ENCODE measurements at places on chromosomes 16 and 17. TPM values are rescaled to one million over a fixed set of nuclear protein-coding genes. Genes with fewer than 3 reads are reported as not detected.
A peak's percentile ranks its signal among the peaks of the same experiment; 100 is the strongest.

Gene SKAP1
- 56.0 TPM for total RNA-seq

DNA sequence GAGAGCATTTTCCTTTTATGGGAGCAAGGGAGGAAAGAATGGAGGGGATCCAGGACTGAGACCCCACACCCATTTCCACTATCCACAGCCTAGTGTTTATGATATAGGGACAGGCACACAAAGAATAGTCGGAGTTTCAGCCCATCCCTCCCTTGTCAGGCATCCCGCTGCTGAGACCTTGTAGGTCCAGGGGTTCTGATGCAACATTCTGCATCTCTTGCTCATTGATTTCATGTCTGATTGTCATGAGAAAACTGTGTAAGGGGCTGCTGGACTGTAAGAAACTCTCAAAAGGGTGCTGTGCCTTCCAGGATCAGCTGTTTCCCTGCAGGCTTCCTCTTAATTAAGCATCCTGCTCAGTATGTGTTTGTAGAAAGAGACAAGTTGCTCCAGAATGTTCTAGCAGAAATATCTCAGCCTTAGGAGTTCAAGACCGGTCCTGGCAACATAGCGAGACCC, 5.3 kb upstream of the POLR3E start:
- DNase-seq = no peak

DNA sequence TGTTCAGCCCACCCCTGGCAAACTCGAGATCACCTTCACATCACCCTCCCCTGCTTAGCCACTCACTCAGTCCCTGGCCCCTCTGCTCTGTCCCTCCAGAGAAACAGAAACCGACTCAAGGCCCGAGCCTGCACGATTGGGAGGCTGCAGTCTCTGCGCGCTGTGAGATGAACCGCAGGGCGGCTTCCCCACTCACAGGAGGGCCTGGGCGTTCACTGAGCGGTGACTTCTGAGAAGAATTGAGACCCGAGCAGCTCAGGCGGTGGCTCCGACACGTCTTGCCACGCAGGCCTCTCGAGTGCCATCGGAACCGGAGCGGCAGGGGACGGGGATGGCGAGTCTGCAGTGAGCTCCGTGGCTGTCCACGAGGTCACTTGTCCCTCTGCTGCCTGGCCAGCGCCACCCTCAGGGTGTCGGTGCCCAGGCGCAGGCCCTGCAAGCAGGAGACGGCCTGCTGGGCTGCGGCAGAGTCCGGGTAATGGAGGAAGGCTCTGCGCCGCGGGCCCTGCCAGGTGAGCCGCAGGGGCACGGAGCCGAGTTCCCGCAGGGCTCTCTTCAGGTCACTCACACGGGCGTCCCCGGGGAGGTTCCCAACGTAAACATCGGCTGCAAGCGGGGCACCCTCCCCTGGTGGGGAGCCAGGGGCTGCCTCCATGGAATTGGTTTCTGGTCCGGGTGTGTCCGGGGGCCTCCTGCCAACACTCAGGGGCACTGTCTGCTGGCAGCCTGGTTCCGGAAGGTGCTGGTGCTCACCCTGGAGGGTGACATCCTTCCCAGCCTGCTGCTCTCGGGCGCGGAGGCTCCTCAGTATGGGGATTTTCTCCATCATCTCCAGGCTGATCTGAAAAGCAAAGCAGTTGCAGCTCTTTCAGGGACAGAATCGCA, 21.6 kb downstream of the FOXF1 start:
- no peak for DNase-seq

- DNase-seq = no peak
These were observed 116.4 kb upstream of the RCVRN start for GRCh38 chr17:10021272-10021984.

- no peak for DNase-seq
These were observed 27.8 kb downstream of the CCL4 start for GRCh38 chr17:36131421-36131820.

DNA sequence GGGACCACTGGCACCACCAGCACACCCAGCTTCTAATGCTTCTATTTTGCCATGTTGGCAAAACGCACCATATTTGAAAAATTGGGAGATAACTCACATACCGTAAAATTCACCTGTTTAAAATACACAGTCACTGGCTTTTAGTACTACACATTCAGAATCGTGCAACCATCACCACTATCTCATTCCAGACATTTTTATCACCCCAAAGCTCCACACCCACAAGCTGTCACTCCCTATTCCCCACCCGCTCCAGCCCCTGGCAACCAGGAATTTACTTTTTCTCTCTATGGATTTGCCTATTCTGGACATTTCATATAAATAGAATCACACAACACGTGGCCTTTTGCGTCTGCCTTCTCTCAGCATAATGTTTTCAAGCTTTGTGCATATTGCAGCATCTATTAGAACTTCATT, 25.0 kb downstream of the PPL start:
- no peak for DNase-seq

GRCh38 chr17:65404761-65405160, 156.7 kb downstream of the AXIN2 start:
- no peak for DNase-seq

DNA sequence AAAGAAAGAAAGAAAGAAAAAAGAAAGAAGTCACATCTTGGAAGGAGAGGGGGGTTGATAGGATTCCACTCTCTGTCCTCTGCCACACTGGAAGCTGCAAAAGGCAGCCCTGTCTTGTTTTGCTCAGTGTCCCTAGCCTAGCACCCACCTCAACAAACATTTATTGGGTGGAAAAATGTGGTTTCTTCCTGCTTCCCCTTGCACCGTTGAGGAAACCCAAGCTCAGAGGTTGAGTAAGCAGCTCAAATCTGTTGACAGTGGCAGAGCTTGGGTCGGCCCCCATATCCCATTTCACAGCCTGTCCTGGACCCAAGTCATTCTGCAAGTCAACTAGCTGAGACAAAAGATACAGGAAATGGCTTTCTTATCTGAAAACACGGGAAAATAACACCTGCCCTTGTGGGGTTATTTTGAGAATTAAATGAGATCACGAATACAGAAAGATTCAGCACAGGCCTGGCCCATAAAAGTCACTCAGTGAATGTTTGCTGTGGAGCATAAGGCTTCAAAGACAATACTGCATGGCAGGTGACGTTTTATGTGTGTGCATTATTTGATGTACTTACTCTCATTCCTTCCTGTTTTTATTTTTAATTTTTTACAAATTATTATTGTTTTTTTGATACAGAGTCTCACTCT, 63.6 kb downstream of the SCNN1B start:
- no peak for DNase-seq

- DNase-seq = no peak
These were observed 31.6 kb downstream of the EFCAB5 start for GRCh38 chr17:29973005-29973404.

DNA sequence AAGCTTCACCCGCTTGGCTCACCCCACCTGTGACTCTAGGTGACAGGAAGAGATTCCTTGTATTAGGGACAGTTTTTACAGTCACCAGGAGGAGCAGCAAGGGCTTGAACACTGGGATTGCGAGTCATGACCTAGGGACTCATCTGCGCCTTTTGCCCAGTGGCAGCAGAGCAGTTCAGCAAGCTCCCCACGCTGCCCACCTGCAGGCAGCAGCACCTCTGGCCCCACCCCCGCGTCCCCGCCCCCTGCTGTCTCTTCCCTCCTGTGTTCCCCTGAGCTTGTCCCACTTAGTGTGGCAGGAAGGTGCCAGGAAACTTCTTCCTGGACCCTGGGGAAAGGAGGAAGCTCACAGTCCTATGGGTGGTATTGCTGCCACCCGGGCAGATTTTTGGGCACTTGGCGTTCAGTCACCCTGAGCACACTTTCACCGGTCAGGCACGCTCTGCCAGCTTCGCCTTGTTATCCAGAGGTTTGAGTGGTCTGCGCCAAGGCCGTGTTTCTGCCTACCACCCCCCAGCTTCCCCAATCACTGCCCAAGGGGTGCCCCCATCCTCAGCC, 8.7 kb downstream of the MMP15 start:
- no peak for DNase-seq

GRCh38 chr16:2039274-2040031, 8.2 kb downstream of the NTHL1 start:
- no peak for DNase-seq

- DNase-seq = no peak
These were observed 51.2 kb upstream of the NKD1 start for GRCh38 chr16:50496990-50497389.

Gene SUPT4H1
- total RNA-seq = 149 TPM

GRCh38 chr17:17965152-17965721, 7.0 kb downstream of the TOM1L2 start:
- DNase-seq = no peak

DNA sequence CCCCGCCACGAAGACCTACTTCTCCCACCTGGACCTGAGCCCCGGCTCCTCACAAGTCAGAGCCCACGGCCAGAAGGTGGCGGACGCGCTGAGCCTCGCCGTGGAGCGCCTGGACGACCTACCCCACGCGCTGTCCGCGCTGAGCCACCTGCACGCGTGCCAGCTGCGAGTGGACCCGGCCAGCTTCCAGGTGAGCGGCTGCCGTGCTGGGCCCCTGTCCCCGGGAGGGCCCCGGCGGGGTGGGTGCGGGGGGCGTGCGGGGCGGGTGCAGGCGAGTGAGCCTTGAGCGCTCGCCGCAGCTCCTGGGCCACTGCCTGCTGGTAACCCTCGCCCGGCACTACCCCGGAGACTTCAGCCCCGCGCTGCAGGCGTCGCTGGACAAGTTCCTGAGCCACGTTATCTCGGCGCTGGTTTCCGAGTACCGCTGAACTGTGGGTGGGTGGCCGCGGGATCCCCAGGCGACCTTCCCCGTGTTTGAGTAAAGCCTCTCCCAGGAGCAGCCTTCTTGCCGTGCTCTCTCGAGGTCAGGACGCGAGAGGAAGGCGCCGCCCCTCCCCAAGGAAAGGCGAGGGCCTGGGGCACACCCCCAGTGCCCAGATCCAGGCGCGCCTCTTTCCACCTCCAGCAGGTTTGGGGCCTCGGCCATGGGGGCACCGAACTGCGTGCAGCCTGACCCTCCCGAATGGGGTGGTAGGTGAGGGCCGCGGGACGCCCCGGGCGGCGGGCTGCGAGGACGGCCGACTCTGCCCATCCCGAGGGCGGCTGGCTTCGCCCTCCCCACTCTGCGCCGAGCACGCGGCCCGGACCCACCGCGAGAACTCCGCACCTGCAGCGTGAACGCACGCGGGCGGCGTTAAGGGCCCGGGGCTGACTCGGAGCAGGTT, 664 bp downstream of the HBQ1 start:
- peak; percentile 85 for DNase-seq

Gene CCL7
- not detected for total RNA-seq

Gene MEIOB
- total RNA-seq = not detected

DNA sequence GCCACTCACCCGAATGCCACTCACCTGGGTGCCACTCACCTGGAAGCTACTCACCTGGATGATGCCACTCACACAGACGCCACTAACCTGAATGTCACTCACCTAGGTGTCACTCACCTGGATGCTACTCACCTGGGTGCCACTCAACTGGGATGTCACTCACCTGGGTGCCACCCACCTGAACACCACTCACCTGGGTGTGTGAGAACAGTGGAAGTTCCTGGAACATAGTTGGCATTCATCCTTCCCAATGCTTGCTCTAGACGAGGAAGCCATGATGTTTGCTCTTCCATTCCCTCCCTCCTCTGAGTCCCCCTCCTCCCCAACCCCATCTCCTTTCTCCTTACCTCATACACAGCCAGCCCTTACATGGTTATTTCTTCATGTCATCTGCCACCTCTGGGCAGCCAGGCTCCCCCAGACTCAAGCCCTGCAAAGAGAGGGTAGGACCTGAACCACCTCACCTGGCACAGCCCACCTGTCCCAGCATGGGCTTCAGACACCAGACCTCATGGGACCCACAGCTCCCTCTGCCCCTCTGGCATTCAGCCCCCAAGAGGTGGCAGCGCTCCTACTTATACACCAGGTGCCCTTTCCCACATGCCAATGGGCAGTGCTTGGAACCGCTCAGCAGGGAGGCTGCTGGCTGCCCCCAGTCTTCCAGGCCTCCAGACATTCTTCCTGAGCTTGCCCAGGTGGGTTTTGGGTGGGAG, 171.8 kb upstream of the FOXF1 start:
- no peak for DNase-seq

Gene ADGRG1
- total RNA-seq = 25.8 TPM

- DNase-seq = no peak
These were observed 136.0 kb downstream of the SDK2 start for GRCh38 chr17:73508057-73508930.

Gene MEFV
- 0.18 TPM for total RNA-seq

- DNase-seq = no peak
These were observed 92.8 kb downstream of the AMFR start for GRCh38 chr16:56332464-56333079.

- no peak for DNase-seq
These were observed 18.1 kb upstream of the ITGB3 start for GRCh38 chr17:47235506-47235905.

GRCh38 chr16:86672179-86672863, 94.0 kb downstream of the FOXL1 start:
- DNase-seq = no peak

DNA sequence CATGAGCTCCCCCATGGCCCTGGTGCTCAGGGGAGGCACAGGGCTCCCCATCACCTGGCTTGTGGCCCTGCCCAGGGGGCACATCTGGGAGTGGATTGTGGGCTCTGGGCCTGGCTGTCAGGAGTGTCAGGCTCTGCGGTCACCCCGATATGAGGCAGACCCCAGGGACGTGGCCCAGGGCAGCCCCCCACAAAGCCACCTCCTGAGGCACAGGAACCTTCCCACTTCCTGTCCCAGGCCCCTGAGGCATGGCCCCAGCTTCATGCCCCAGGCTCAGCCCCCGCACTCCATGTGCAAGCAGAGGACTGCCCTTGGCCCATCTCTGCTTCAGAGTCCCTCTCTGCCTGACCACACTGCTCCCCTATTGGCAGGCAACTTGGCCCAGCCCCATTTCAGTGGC, 160.3 kb downstream of the PCTP start:
- DNase-seq = no peak

DNA sequence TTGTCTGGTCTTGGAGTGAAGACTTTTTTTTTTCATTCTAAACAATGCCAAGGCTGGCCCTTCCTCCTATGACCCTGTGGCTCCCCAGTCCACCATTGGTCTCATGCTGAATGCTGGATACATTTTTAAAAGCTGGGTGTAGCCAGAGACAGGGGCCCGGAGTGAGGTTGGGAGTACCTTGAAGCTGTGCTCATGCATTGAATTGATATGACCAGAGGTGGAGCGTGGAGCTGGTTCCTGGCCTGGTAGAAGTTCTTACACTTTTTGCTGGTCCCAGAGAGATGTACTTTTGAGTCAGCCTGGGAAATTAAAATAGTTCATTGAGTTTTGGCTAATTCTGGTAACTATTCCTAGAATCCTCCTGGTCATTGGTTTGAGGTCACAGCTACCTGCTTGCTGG, 83.6 kb downstream of the CMIP start:
- DNase-seq = no peak
